Uterus (tissue), 4 donors: ENCODE measurements at places on chromosomes 7 and 10.

DNA sequence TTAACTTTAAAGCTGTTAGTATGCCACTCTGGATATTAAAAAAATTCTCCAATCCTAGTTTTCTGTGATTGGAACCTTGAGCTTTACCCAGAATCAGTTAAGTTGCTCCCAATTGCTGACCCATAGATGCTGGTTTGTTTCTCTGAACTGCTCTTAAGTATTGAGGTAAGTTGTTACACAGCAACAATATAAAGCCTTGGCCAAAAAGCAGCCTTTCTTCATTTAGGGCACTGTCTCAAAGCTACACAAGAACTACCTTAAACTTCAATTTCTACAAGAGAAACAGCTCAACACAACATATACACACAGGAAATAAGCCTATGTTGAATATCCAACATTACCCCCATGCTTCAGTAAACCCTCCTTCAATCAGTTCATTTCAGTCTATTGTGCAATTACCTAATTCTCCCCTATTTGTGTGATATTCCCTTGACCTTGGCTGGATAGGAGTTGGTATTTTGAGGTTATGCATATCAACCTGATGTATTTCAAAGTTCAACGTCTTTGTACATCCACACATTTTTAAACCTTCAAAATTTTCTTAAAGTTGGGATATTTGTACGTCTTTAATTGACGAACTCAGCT lies 11.5 kb downstream of the HNRNPA2B1 start:
- no peaks in the 10 kb centered on the region for H3K27me3 ChIP-seq
- no peak for DNase-seq
- peaks cover 7% of the 10 kb centered on the region for H3K4me1 ChIP-seq
- no peaks in the 10 kb centered on the region for H3K36me3 ChIP-seq

GRCh38 chr10:15419279-15419874 lies 48.3 kb upstream of the FAM171A1 start:
- no peaks in the 10 kb centered on the region for H3K27me3 ChIP-seq
- no peaks in the 10 kb centered on the region for H3K4me1 ChIP-seq
- no peak overlapping the region for H3K4me3 ChIP-seq
- H3K36me3 ChIP-seq = no peaks in the 10 kb centered on the region
- DNase-seq = no peak

DNA sequence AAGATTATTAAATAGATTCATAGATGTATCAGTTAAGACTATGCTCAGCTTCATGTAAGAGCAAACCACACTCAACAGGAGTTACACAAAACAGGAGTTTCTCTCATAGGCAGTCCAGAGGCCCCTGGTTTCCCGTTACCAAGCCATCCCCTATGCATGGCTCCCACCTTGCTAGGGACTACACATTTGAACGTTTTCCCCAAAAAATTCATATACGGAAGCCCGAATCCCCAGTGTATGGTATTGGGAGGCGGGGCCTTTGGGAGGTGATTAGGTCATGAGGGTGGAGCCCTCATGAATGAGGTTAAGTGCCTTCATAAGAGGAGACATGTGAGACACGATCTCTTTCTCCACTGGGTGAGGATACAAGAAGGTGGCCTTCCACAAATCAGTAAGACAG lies 29.1 kb downstream of the RSU1 start:
- no peaks in the 10 kb centered on the region for H3K27me3 ChIP-seq
- H3K27ac ChIP-seq = no peak overlapping the region
- H3K4me1 ChIP-seq = no peaks in the 10 kb centered on the region
- no peak overlapping the region for H3K4me3 ChIP-seq
- DNase-seq = no peak

DNA sequence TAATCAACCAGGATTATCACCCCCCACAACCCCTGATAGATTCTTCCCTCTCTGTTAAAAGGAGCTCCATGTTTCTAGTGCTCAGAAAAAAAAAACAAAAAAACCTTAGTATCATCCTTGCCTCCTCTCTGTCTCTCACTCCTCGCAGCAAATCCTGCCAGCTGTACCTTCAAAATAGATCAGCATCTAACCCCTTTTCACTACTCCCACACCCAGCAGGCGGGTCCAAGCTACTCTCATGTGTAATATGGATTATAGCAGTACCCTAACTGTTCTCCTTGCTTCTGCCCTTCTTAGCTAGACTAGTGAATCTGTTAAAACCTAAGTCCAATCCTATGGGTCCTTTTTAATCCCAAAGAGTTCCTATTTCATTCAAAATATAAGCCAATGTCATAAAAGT lies 667.4 kb downstream of the MAGI2 start:
- no peaks in the 10 kb centered on the region for H3K4me1 ChIP-seq
- no peak for DNase-seq
- H3K27me3 ChIP-seq = no peaks in the 10 kb centered on the region
- H3K27ac ChIP-seq = no peak overlapping the region

DNA sequence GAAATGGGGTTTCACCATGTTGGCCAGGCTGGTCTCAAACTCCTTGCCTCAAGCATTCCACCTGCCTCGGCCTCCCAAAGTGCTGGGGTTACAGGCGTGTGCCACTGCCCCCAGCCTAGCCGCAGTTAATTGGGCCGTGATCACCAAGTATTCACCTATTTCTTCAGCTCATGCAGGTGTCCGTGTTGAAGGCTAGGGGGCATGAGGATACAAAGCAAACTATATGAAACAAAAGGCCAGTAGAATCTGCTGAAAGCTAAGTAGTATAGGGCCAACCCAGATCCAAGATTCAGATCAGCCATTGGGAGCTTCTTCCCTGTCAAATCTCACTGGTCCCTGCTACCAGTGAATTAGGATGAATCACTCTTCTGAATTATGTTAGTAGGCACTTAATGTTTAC lies 73.4 kb downstream of the LRRC4 start:
- H3K27ac ChIP-seq = no peak overlapping the region
- no peaks in the 10 kb centered on the region for H3K4me1 ChIP-seq
- DNase-seq = no peak
- H3K4me3 ChIP-seq = no peak overlapping the region
- no peaks in the 10 kb centered on the region for H3K27me3 ChIP-seq

GRCh38 chr7:42747044-42747443 lies 164.8 kb downstream of the C7orf25 start:
- no peak overlapping the region for H3K4me3 ChIP-seq
- no peaks in the 10 kb centered on the region for H3K27me3 ChIP-seq
- H3K36me3 ChIP-seq = no peaks in the 10 kb centered on the region
- H3K27ac ChIP-seq = no peak overlapping the region

GRCh38 chr10:12121673-12122072 lies 7.8 kb upstream of the SEC61A2 start:
- H3K27me3 ChIP-seq = no peaks in the 10 kb centered on the region
- DNase-seq = no peak
- H3K36me3 ChIP-seq = no peaks in the 10 kb centered on the region
- no peaks in the 10 kb centered on the region for H3K4me1 ChIP-seq
- H3K27ac ChIP-seq = no peak overlapping the region

GRCh38 chr10:14654821-14655382 lies 119.8 kb downstream of the FAM107B start:
- no peak overlapping the region for H3K4me3 ChIP-seq
- no peaks in the 10 kb centered on the region for H3K36me3 ChIP-seq
- peak overlapping the region; percentile 75 for H3K27ac ChIP-seq
- peaks cover 19% of the 10 kb centered on the region for H3K4me1 ChIP-seq
- no peaks in the 10 kb centered on the region for H3K27me3 ChIP-seq

- no peak for DNase-seq
- no peak overlapping the region for H3K4me3 ChIP-seq
- no peaks in the 10 kb centered on the region for H3K4me1 ChIP-seq
- H3K27ac ChIP-seq = no peak overlapping the region
- H3K27me3 ChIP-seq = no peaks in the 10 kb centered on the region
Measured at GRCh38 chr10:28728366-28728765, 51.0 kb downstream of the BAMBI start.

DNA sequence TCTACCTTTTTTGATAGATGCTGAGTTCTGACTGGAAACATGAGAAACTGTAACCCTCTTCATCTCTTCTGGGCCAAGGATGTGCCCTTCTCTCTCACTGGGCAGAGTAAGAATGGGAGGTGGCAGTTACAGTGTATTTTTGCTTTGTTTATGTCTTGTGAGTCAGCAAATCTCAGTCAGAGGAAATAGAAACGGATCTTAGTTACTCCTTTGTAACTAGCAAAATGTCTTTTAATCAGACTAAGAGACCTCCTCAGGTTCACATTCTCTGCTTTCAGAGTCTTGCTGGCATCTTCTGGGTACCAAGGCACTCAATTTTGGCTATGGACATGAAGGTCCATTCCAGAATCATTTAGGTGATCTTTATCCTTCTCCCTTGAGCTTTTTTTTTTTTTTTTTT lies 70.9 kb downstream of the HHEX start:
- no peaks in the 10 kb centered on the region for H3K27me3 ChIP-seq
- no peak overlapping the region for H3K27ac ChIP-seq
- DNase-seq = no peak
- H3K36me3 ChIP-seq = no peaks in the 10 kb centered on the region

DNA sequence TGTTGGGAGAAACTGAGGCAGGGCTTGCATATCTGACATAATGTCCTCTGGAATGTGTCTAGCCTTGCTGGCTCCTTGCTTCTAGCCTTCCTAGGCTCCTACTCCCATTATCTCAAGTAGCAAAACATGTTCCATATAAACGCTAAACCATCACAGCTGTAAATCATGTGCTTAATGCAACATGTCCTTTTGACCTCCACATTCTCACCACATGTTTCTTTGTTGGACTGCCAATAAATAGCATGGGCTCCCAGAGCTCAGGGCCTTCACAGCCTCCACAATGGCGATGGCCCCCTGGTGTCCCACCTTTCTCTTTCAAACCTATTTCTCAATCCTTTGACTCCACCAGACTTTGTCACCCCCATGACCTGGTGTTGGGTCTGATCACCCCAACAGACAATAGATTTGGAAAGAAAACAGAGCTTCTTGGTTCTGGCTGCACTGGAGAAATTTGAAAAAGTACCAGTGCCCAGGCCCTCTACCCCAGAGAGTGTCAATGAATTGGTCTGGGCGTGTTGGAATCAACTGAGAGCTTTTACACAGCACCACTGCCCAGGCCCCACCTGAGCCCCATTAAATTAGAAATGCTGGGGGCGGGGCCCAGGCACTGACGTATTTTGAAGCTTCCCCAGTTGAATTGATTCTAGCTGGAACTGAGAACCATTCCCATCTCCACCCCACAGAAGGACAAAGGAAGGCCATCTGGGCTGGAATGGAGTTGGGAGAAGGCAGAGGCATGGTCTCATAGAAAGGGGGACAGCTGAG lies 41.3 kb upstream of the GGCT start:
- no peak for DNase-seq
- H3K36me3 ChIP-seq = no peaks in the 10 kb centered on the region
- no peak overlapping the region for H3K4me3 ChIP-seq
- no peaks in the 10 kb centered on the region for H3K4me1 ChIP-seq

GRCh38 chr10:122116331-122116730 lies 127.4 kb downstream of the TACC2 start:
- no peak overlapping the region for H3K27ac ChIP-seq
- no peak overlapping the region for H3K4me3 ChIP-seq
- H3K36me3 ChIP-seq = no peaks in the 10 kb centered on the region
- peaks cover 6% of the 10 kb centered on the region for H3K4me1 ChIP-seq

DNA sequence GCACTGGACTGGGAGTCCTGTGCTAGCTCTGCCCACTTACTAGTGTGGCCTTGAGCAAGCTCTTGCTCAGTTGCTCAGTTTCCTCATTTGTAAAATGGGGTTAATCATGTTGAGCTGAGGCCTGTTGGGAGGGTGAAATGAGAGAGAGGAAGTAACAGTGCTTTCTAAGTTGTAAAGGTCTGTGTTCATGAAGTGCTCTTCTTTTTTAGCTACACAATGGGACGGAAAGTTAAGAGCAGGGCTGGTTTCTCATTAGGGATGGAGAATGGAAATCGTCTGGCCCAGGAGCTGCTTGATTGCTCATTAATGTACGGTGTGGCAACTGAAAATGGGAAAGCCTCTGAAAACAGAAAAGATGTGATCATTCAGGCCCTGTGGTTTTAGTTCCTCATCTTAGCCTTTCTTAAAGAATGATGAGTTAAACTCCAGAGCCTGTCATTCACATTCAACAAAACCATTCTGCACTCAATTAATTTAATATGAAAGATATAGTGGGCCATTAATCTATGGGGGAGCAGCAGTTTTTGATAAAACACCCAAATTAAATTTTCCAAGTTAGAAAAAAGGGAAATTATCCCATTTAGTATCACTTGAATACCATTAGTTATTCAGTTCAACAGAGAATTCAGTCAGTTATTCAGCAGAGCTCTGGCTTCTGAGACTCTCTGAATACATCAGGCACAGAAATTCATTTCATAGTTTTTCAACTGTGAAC lies 60.5 kb downstream of the SH2D4B start:
- no peaks in the 10 kb centered on the region for H3K4me1 ChIP-seq
- no peaks in the 10 kb centered on the region for H3K27me3 ChIP-seq
- H3K36me3 ChIP-seq = no peaks in the 10 kb centered on the region
- no peak overlapping the region for H3K27ac ChIP-seq
- no peak overlapping the region for H3K4me3 ChIP-seq
